GM12878 (cell line): ENCODE measurements at places on chromosomes 16 and 17. TPM values are rescaled to one million over a fixed set of nuclear protein-coding genes. Genes with fewer than 3 reads are reported as not detected.

DNA sequence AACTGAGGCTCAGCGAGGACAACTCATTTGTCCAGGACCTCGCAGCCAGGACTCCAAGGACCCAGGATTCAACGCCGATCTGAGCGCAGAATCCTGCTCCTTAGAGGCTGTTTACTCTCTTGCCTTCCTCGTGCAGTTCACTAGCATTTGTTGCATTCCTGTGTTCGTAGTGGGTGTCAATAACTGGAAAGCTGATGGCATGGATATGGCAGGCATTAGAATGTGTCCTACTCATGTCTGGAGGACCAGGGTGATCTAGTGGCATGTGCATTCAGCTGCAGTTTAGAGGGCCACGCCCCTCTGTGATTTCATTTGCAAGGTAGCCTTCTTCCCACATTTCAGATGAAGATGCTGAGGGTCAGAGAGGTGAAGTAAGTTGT lies 510 bp downstream of the CRISPLD2 start:
- no peak for DNase-seq

- DNase-seq, result no peak
These were observed at the start of gene ARL4D for GRCh38 chr17:43398724-43399595. Gene ARL4D (plus strand): TSS chr17:43398993. CDS start chr17:43399733, 740 bp downstream.

The MKS1 gene
- total RNA-seq, result 13.1 and 16.8 TPM in 2 replicates

GRCh38 chr16:87734644-87735043 lies 31.1 kb downstream of the KLHDC4 start:
- no peak for DNase-seq

DNA sequence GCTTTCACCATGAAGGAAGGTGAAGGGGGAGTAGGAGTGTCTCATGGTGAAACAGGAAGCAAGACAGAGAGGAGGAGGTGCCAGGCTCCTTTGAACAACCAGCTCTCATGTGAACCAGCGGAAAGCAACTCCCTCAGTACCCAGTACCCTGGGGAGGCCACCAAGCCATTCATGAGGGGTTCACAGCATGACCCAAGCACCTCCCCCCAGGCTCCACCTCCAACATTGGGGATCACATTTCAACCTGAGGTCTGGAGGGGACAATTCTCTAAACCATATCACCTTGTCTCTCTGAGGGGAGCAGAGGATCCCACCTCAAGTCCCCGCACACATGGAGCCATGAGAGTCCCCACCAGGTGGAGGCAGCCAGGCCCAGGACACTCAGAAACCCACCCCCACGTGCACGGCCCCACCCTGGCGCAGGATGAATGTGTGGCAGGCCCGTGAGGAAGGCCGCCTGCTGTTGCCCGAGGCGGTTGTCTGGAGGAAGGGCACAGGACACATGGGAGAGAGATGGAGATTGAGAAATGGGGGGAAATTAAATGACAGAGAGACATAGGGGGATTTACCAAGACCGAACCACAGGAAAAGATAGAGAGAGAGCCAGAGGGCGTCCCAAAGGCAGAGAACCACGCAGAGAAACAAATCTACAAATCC lies 85.9 kb downstream of the TMEM132E start:
- no peak for DNase-seq

The HOXB13 gene
- 0.05 TPM in 2 replicates for total RNA-seq

The DPEP3 gene
- total RNA-seq, result not detected in 2 replicates

The PYDC1 gene
- total RNA-seq, result not detected in 2 replicates

DNA sequence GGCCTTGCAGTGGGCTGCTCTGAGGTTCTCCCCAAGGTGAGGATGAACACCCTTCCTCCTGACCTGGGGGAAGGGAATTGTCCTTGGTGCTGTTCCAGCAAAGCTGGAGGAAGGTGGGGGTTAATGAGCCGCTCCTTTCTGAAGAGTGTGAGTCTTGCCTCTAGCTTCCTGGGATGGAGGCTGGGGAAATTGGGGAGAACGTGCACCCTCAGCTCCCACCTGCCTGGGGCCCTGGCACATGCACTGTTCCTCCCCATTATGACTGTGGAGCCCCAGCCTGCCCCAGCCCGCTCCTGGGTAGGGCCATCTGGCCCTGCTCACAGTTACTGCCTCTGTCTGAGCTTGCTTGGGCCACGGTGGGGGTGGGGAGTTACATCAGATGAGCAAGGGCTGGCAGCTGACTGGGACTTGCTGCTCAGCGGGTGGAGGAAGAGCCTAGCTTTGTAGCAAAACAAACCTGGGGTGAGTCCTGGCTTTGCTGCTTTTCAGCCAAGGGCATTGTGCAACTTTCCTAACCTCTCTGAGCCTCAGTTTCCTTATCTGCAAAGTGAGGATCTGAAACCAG lies 11.1 kb downstream of the TNS4 start:
- no peak for DNase-seq

DNA sequence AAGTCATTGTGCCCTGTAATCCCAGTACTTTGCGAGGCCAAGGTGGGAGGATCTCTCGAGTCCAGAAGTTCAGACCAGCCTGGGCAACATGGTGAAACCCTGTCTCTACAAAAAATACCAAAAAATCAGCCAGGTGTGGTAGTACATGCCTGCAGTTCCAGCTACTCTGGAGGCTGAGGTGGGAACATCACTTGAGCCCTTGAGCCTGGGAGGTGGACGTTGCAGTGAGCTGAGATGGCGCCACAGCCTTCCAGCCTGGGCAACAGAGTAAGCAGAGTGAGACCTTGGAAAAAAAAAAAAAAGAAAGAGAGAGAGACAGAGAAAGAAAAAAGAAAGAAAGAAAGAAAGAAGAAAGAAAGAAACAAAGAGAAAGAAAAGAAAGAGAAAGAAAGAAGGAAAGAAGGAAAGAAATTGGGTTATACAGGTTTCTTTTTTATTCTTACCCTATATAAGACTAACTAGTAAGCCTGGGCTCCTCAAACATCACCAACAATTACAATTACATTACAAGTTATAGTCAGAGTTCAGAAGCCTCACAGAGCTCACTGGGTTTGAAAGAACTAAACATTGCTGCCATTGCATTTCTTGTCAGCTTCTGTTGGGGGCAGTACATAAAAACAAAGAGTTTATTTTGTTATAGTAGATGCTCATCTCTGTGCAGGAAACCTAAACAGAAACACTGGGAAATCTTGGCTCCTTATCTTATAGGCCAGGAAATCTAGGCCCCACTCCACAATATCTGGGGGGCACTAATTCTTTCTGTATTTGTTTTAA lies 6.7 kb upstream of the ABCA9 start:
- DNase-seq, result no peak

DNA sequence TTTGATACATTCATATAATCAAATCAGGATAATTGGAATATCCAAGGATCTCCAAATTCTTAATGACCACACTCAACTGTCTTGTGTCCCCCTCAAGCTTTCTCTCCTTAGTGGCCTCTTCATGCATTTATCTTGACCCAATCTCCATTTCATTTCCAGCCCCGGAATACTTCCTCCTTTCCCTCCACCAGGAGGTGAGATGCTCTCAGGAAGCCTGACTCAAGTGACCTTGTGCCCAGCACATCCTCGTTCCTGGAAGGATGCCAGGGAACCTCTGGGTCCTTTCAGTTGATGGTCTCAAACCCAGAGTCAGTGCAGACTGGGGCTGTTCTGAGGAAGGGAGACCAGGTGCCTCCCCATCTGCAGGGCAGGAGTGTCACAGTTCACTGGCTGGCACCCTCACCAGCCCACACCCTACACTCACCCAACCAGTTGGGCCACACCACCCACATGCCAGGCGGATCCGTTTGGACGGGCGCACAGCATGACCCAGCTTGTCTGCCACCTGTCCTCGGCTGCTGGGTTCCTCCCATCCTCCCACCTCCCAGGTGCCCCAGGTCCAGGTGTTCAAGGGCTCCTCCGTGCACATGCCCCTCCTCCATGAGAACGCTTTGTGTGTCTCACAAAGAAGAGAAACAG lies 14.0 kb upstream of the EMP2 start:
- no peak for DNase-seq

GRCh38 chr17:46178550-46179214 lies 14.5 kb downstream of the KANSL1 start:
- DNase-seq, result no peak

GRCh38 chr17:29577385-29578211 lies 9.1 kb downstream of the TP53I13 start:
- no peak for DNase-seq

The CD7 gene
- 0.33 TPM in 1 of 2 replicates, not detected in the other for total RNA-seq

- no peak for DNase-seq
These were observed 604 bp upstream of the ZC3H18 start for GRCh38 chr16:88569614-88569984.

GRCh38 chr16:85083051-85083639 lies 29.1 kb downstream of the CIBAR2 start:
- DNase-seq, result no peak

DNA sequence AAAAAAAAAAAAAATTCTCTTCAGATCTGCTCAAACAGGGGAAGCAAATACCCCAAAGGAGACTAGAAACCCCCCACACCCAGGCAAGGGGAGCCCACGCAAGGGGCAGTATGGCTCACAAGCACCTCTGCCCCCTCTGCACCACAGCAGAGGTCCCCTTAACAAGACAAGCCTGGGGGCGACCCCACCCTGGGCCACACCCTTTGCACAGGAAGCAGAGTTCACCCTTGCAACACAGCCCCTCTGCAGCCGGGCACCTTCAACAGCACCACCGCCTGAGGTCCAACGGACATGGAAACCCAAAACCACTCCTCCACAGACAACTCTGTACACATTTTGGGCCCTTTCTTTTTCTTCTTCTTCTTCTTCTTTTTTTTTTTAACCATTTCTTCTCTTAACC lies 12.8 kb downstream of the AXIN1 start:
- no peak for DNase-seq

The SHISA9 gene
- 0.05 and 0.18 TPM in 2 replicates for total RNA-seq

- DNase-seq, result no peak
These were observed 210.0 kb upstream of the GSE1 start for GRCh38 chr16:85402910-85403692.

DNA sequence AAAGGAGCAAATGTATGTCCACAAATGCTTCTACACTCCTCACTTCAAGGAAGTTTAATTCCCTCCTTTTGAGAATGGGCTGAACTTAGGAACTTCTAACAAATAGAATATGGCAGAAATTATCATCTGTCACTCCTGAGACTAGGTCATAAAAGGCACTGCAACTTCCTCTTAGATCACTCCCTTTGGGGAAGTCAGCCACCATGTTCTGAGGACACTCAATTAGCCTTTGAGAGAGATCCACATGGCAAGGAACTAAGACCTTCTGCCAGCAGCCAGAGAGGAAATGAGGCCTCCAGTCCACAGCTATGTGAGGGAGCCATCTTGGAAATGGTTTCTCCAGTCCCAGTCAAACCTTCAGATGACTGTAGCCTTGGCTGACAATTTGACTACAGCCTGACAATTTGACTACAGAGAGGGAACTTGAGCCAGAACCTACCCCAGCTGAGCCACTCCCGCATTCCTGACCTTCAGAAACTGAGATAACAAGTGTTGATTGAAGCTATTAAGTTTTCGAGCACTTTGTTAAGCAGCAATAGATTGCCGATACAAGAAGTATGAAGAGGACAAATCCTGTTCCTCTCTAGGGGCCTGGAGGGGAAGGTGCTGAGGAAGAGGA lies 113.4 kb upstream of the SEC14L1 start:
- DNase-seq, result no peak

GRCh38 chr16:86375851-86376250 lies 134.5 kb upstream of the FOXF1 start:
- DNase-seq, result no peak

The KRTAP1-5 gene
- total RNA-seq, result not detected in 2 replicates

DNA sequence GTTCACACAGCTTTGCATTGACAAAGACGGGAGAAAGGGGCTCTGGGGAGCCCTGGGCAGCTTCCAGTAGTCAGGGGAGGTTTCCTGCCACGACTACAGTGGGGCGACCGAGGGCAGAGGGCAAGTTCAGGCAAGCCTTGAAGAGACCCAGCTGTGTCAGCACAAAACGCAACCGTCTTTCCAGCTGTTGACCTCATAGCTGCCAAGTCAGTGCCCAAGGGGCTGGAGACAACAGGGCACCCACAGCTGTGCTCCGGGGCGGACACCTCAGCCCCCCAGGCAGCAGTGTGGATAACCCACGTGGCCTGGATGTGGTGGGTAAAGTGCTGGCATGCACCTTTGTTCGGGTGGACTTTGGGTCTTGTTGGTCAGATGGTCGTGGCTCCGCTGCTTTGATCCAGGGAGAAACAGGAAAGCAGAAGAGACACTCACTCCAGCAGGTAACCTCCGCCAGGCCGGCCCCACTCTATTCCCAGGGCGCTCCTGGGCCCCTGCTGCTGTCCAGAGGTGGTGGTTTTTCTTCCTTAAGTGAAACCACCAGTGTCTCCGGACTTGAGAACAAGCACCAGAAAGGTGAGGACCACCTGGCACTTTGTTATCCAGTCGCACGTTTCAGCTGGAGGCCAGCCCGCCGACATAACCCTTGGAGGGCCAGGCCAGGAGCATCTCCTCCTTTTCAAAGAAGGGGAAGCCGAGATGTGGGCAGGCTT lies 17.6 kb upstream of the CBX2 start:
- no peak for DNase-seq

- no peak for DNase-seq
These were observed 147.2 kb downstream of the SPECC1 start for GRCh38 chr17:20156196-20157000.

DNA sequence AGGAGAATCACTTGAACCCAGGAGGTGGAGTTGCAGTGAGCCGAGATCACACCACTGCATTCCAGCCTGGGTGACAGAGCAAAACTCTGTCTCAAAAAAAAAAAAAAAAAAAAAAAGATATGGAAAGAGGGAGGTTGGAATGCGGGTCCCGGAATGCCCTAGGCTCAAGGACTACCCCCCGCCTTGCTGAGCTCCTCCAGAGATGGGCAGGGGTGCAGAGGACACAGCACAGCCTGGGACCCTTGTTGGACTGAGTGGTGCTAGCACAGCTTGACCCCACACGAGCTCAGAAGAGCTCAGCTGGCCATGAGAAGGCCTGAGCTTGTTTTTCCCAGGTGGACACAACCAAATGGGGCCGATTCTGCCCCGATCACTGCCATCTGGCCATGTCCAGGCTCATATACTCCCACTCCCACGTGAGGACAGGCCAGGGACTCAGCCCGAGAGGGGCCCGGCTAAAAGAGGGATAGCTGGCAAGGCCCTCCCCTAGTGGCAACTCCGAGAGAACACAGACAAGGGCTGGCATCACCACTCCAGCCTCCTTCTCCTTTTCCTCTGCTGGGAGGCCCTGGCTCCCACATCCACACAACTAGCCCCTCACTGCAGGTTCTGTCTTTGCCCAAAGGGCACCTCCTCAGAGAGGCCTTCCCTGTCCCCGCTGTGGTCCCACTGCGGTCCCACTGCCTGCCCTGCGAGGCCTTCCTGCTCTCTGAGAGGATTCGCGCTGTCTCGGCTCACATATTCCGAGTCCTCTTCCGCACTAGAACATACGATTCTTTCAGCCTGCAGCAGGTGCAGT lies 11.0 kb downstream of the SGCA start:
- DNase-seq, result no peak

- DNase-seq, result no peak
These were observed 457.0 kb downstream of the WWOX start for GRCh38 chr16:78556421-78556820.

- DNase-seq, result no peak
These were observed 133.5 kb upstream of the FOXF1 start for GRCh38 chr16:86376837-86377236.

DNA sequence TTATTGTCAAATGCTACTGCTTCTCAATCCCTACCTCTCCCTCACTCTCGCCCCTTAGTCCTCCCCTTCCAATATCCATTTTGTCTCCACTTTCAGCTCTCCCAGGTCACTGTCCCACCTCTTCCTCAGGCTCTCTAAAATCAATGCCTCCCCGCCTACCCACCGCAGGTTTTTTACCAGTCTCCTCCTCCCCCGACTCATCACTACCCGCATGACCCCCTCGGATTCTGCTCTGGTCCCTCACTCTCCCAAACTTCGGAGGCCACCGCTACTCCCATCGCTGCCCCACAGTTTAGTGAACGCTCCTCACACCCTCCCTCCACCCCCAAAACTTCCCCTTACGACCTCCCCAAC lies 513 bp downstream of the CRLF3 start:
- DNase-seq, result no peak

GRCh38 chr16:47599512-47599911 lies 138.4 kb downstream of the PHKB start:
- peak; percentile 28 for DNase-seq
